NCI-H2107 (cell line): ENCODE measurements at places on chromosomes 1 and 21.

DNA sequence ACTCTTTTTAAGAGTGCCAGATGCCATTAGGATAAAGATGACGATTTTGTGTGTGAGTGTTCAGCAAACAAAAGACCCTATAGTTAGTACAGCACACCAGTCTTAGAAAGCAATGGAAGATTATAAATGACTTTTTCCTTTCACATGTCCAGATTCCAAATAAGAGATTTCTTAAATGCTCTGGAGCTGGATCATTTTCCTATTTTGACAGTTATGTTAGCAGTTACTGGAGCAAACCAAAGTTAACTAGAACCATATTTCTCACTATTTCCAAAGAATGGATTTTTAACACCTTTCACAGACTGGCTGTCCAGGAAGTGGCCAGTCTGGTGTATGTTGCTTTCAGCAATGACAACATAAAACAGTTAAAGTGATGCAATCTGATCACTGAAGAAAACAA lies 905.8 kb upstream of the ADGRL2 start:
- no peak for DNase-seq

GRCh38 chr1:7646164-7646563 lies 124.9 kb upstream of the VAMP3 start:
- DNase-seq = no peak

GRCh38 chr1:41545996-41546832 lies 61.7 kb upstream of the EDN2 start:
- DNase-seq = no peak

DNA sequence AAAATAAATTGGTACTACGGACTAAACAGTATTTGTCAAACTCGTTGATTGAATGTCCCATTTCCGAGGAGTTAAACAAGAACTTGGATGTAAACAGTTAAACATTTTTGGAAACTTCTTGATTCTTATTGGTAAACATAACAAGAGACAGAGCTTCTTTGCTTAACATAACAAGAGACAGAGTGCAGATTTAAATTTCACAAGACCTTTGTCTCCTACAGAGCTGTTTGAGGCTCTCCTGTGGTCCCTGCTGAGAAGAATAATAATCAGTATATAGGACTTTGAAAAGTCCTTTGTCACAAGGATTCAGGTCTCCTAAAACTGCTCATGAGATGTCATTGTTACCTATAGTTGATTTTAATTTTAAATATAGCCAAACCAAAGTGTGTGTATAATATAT lies 170.6 kb upstream of the C21orf91 start:
- DNase-seq = no peak

GRCh38 chr1:71438626-71439025 lies 357.8 kb upstream of the ZRANB2 start:
- no peak for DNase-seq

DNA sequence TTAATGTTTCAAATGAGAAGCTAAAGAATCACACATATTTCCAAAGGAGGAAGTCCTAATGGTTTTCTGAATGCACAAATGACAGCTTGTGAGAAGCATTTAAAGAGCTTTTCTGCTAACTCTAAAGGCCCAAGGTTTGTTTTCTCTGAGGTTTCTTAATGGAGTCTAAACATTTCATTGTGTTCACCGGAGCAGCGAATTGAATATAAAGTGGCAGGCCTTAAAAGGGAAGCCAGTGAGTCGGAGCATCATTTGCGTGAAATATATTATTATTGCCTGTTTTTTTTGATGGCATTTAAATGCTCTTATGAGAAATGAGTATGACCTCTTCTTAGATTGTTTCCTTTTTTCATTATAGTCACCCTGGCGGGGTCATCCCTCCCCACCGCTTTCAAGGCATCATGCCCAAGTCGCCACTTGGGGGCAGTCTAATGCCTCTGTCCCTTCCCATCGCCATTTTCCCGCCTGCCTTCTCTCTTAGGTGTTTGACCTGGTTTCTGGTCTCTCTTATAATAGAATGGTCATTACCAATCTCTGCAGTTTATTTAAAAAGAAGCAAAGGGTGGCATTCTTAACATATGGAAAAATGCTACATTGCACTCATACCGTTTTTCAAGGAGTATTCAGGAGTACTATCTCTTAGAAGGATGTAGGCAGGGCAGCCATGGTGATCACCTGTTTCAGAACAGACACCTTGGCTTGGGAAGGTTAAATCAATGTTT lies 25.3 kb upstream of the OVAAL start:
- peak; percentile 76 for DNase-seq

DNA sequence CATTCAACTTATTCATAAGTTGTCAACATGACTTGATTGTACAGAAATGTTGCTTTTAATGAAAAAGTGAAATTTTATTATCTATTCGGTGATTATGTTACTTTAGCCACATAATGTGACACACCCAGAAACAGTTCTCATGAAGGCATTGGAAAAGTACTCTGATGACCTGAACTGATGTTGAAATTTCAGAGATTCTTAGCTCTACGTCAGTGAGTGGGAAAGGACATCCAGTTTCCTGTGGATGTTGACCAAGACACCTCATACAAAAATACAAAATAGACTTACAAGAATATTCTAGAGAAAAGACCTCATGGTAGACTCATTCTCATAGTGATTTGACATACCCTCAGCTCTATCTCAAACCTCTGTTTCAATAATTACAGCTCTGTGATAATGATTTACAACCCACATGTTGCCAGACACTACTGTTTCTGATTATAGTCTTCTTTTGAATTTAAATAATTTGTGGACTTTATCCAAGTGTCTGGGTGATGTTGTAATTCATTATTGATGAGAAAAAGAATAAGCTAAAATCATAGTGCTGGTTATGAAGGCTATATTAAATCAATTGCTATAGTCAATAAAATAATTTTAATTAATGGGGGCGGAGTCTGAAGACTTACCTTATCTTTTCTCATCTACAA lies 37.3 kb downstream of the KCNK2 start:
- no peak for DNase-seq
